Activated CD4-positive, alpha-beta T cell treated with anti-CD3 and anti-CD28 coated beads, Interleukin-2, amount 50 U/mL, for 4 hours (primary cell): ENCODE measurements at places on chromosomes 7 and 10.

DNA sequence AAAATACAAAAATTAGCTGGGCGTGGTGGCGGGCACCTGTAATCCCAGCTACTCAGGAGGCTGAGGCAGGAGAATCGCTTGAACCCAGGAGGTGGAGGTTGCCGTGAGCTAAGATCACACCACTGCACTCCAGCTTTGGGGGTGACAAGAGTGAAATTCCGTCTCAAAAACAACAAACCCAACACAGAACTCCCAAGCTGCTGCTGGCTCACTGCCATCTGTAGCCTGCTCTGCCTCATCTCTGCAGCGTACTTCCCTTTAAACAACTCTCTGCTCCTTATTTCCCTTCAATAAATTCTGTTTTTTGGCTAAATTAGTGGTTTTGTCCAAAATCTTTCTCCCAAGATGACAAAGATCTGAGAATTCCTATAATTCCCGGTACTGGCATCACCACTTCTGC lies 189.2 kb upstream of the GALNT17 start:
- no peak for DNase-seq

DNA sequence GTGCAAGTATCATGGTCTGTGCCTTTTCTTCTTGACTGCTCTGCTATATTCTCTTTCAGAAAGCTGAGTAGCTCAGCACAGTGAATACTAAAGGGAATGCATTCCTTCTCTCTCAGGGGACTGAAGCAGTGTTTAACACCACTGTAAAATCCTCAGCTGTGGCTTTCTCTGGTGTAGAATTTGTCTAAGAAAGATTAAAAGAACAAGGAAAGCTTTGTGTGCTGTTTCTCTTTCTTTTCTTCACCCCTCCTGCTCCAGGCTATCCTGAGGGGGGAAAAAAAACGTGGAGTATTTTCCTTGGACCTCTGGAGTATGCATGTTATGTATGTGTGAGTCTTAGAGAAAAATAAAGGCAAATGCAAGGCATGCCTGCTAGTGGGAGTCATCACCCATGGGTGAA lies 383.9 kb downstream of the AUTS2 start:
- no peak for DNase-seq

DNA sequence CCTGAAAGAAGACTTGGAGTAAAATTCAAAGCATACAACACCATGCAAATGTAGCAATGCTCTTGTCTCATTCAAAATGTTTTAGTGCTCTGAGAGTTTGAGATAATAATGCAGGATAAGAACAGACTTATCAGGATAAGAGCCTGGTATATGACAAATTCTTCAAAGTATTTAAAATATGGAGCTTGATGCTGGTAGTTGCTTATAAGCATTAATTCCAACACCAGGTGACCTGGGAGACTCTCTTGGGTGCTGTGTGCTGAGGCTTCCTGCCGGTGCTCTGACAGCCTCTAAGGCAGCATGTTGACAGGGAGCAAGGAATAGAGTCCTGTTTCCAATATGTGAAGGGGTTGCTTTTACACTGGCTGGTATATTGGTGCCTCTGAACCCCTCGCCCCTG lies 34.8 kb upstream of the SLC26A5 start:
- DNase-seq = no peak

DNA sequence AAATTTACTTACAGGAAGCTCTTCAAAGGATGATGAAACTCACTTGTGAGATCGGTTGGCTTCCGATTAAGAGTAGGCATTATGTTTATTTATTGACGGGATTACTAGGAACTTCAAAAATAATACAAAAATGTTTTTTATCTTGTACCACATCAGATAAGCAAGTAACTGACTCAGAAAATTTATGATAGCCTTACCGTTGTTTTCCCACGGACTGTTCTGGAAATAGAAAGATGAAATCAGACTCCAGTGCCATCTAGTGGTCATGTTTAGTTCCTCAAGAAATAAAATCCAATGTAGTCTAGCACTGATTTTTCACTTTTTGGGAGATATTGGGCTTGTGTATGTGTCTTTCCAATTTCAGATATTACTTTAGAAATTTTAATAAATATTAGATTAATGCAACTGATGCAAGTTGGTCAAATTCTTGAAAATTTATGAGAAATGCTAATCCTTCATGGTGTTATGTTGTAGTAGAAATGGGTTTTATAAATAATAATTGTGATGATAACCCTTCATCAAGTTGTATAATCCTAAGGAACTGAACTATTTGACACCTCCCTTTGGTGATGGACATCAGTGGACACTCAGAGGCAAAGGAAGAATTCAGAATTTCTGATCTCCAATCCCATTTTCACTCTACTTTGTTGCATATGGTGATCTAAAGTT lies 168.8 kb downstream of the TMEM26 start:
- DNase-seq = no peak

DNA sequence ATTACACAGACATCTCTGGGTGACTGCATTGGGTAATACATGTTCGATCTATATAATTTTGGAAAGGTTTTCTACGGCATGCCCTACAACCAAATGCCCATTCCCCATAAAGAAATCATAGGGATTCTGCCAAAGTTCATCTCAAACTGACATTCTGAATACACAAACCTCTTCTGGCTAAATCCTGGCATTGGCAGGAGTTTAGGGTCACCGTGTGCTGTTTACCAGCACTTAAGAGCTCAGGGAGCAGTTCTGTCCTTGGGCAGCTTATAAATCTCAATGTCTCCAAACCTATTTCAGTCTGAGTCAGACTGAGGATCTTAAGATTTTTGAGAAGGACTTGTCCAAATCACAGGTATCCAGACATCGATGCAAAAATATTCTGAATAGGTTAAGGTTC lies 809.6 kb upstream of the LRRN3 start:
- DNase-seq = no peak

GRCh38 chr10:49625411-49625810 lies 11.6 kb downstream of the CHAT start:
- DNase-seq = no peak

DNA sequence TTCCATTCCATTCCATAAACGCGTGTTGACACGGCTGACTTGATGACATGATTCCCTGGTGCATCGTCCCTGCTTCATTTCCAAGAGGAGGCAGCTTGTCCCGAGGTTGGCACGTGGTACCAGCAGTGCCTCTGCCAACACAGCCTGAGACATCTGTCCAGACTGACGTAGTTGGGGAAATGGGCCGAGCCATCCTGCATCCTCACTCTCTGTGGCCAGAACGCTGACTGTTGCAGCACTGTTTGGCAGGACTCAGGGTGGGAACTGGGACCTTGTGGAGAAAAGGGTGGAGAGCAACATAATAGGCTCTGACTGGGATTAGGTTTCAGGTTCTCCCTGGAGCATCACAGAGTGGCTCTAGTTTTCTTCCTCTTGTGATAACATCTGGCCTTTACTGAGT lies 118.6 kb upstream of the BTBD16 start:
- DNase-seq = no peak

DNA sequence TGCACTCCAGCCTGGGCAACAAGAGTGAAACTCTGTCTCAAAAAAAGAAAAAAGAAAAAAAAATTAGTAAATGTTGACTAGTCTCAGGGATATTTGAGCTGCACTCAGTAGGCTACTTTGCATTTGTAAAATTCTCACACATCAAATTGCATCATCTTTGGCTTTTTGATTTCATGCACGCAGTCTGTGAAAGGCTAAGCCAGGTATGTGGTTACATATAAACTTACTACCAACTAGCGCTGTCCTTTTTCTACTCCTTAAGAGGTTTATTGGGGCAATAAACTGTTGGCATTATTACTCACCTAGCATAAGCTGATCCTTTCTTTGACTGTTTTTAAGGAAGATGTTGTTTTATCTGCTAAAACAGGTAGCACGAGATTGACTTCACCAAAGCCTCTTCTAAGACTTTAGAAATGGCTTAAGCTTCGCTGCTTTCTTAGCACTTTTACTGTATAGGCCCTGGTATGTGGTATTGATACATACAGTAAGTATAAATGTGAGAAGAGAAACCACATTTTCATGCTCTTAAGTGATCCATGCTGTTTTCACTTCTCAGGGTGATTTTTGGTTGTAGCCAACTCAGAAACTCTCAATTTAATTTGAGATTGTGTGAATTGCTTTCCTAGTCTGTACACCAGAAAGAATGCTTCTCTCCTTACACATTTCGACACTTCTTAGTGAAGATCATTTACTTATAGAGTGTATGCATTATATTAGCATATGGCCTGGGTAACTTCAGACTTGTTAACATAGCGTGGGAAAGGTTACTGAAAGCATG lies 323.9 kb downstream of the AUTS2 start:
- no peak for DNase-seq

DNA sequence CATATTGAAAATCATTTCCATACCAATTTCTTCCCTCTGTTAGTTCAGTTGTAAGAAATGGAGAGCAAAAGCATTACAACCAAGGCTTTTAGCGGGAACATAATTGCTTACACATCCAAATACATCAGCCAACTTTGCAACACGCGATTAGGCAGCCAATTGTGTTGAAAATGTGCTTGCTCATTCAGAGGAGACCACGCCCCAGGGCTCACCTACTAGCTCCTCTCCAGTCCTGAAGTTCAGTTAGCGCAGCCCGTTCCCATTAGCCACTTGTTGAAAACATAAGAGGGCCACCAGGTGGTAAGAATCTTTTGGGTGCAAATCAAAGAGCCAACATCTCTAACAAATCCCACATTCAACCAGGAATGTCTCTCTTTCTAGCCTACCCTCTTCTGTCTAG lies 213.2 kb upstream of the MDFIC start:
- no peak for DNase-seq

GRCh38 chr7:12732428-12732827 lies 45.0 kb downstream of the ARL4A start:
- no peak for DNase-seq

DNA sequence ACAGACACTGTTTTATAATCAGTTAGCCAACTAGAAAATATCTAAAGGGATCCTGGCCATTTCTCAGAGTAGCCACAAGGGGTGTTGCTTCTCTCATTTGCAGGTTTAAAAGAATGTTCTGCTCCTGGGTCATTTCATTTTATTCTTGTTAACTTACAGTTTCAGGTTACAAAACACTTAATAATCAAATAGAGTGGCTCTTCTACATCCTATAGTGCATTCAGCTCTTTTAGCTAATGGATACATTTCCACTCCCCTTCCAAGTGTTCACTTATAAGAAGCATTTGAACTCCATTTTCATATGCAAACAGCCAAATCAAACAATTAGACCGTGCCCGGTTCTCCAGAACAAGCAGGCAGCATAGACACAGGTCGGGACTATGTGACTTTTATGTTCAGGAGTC lies 117.5 kb downstream of the TRIL start:
- no peak for DNase-seq

DNA sequence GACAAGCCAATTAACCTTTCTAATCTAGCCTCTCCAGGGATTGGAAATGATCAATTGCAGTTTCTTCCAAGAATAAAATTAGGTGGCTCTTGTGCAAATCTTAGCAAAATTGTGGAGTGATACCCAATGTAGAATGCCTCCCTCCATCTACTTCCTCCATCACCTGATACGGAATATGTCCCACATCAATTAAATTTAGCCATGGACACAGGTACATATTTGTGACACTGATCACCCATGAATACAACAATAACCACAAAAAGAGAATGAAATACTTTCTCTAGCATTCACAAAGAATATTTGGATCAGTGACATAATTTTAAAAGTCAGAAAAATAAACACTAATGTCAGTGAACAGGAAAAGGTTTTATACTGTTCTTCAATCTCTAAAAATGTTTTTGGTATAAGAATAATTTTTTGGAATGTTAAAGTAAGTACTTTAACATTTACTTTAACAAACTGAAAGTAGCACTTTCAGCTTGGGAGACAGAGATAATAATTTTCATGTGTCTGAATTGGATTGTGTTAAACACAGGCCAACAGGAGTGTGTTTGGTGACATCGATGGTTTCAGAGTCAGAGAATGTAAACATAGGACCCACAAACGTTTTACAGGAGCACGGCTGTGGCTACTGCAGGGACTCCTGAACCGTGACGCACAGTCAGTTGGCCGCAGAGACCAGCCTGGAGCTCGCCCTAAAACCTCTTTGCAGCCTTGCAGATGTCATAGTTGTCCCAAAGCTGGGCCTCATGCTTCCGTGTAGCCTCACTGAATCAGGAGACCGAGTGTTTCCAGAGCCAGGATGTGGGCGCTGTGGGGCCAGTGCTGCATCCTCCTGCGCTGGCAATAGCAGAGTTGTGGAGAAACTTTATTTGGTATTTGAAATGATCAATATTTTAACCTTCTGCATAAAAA lies 7.2 kb downstream of the RBM20 start:
- DNase-seq = no peak

GRCh38 chr10:47451273-47451997 lies 32.5 kb downstream of the ANXA8 start:
- DNase-seq = no peak

DNA sequence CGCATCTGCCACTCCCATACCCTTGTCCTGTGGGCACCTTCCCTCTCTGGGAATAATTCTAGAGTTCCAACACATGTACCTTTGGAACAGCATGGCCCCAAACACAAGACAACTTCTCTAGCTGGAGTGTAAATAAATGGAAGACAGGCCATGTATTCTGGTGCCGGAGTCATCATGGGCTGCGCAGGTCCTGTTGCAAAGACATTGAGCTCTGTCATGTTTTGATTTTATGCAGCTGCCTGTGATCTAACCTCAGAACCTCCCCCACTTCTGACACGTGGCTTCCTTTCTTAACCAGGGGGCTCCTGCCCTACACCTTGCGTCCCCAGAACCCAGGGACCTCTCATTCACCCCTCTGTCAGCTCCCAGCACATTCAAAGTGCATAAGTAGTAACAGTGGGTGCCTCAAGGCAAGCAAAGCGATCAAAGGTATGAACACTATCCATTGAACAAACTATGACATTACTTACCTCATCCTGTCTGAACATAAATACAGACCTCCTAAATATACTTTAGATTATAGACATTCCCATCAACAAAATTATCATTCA lies 219.9 kb downstream of the FGFR2 start:
- no peak for DNase-seq

GRCh38 chr7:109842386-109842785 lies 1248.5 kb upstream of the LRRN3 start:
- no peak for DNase-seq

DNA sequence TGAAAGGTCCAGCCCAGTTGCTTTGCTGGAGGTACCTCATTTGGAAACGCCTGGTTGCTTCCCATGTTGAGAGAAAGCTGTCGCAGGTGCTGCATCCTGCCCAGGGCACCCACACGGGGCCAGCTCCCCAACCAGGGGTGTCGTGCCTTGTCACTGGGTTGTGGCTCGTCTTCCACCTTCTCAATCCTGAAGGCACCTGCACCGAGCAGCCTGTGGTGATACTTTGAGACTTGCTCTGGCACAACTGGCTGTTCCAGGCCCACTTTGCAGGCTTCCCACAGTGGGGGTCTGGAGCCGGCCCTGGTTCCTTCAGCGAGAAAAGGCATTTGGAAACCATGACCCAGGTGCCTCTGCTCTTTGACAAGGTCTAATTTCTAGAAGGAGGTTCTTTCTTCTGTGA lies 197.3 kb upstream of the PPP2R2D start:
- DNase-seq = no peak

- no peak for DNase-seq
These were observed 7.0 kb downstream of the NOS3 start for GRCh38 chr7:150997817-150998216.
